ENCODE measurements at places on chromosomes 4 and X. TPM values are rescaled to one million over a fixed set of nuclear protein-coding genes. Genes with fewer than 3 reads are reported as not detected.

Gene CCKAR
- not detected for total RNA-seq

Gene RHOXF2
- total RNA-seq: not detected

Gene NOP14
- total RNA-seq: 25.0 TPM

Gene GNRHR
- not detected for total RNA-seq

Gene NLGN4X
- not detected for total RNA-seq

Gene GAGE13
- total RNA-seq: not detected

Gene RHOH
- total RNA-seq: 233 TPM

Gene TXK
- total RNA-seq: 338 TPM

Gene UCP1
- total RNA-seq: not detected

DNA sequence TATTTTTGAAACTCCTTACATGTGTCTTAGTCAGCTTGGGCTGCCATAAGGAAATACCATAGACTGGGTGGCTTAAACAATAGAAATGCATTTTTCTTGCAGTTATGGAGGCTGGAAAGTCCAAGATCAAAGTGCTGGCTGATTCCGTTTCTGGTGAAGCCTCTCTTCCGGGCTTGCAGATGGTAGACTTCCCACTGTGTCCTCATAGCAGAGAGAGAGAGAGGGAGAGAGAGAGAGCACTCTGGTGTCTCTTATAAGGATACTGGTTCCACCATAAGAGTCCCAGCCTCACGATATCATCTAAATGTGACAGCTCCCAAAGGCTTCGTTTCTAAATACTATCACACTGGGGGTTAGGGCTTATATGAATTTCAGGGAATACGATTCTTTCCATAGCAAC is 39.7 kb downstream of the ENPEP start:
- peak; percentile 28 for DNase-seq

- DNase-seq: no peak
Observed at GRCh38 chrX:11619441-11619840, 46.3 kb downstream of the ARHGAP6 start.

- no peak for DNase-seq
Observed at GRCh38 chr4:88979276-88979675, 77.7 kb downstream of the FAM13A start.

DNA sequence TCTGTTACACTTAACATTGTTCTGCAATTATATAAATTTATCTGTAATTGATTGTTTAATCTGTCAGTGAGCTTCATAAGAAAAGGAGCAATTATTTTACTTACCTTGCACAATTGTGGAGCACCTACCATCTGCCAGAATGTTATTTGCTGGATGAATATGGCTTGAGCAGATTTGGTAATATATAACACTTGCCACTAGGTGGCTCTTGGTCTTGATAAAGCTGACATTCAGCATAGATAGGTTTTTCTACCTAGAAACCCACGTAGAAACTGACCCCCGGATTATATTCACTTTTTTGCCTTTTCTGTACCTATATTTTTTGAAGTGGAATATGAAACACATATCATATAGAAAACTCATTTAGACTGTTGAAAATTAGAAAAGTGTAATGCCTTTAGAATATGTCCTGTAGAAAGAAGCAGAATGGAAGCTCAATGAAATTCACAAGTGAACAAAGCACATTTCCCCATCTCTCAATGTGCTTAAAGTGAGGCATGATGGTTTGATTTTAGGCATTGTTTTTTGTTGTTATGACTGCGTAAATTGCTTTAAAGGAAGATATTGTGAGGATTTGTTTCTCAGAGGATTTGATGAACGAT is 9.5 kb downstream of the RBPJ start:
- no peak for DNase-seq

- DNase-seq: no peak
Observed at GRCh38 chr4:108109997-108110416, 58.7 kb downstream of the LEF1 start.

- DNase-seq: peak; percentile 4
Observed at GRCh38 chr4:150010525-150011126, 67.6 kb upstream of the DCLK2 start.

- no peak for DNase-seq
Observed at GRCh38 chrX:1182211-1182610, 30.2 kb downstream of the CRLF2 start.

DNA sequence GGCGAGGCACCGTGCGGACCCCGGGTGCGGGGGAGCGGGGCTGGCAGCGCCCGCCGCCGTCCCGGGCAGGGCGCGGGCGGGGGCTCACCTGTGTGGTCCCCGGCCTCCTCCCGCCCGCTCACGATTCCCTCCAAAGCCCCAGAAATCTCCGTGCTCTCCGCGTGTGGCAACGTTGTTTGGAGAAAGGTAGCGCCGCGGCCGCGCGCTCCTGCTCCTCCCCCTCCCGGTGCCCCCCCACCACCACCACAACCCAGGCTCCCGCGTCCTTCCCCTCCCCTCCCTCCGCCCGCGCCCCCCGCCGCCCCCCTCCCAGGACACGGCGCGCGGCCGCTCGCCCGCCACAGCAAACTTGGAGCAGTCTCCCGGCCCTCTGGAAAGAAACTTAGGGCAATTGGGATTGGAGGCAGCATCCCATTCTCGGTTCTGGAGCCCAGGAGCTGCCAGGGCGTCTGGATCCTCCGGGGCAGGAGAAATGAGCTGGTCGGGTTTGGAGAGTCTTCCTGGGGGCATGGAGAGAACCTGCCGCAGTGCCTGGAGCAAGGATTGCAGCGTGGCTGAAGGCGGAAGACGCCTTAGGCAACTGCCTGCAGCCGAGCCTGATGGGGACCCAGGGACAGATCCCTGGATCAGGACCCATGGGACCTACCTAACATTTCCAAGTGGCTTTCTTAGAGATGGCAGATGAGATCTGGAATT is 855 bp downstream of the KLF3 start:
- no peak for DNase-seq

- no peak for DNase-seq
Observed at GRCh38 chr4:41454423-41454822, 83.5 kb upstream of the LIMCH1 start.

- DNase-seq: no peak
Observed at GRCh38 chr4:159010563-159011260, 92.2 kb upstream of the RAPGEF2 start.

- DNase-seq: no peak
Observed at GRCh38 chr4:8503801-8504200, 63.2 kb downstream of the TRMT44 start.

- peak; percentile 19 for DNase-seq
Observed at GRCh38 chrX:140701480-140701879, 8.1 kb upstream of the LINC00632 start.

DNA sequence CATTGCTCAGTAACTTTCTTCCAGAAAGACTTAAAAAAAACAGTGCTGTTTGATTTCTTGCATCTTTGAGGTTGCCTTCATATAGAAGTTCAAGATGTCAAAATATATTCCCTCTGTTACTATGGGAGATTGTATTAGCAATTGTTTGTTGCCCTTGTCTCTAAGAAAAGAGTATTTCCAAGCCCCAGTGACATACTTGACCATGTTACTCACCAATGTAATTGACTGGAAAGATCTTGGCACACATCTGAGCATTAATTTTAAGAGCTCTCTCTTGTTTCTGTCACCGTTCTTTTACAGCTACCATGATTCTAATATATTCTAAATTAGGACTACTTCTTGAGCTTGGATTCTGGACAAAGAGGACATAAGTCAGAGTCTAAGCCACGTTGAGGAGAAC is 902.7 kb upstream of the EPHA5 start:
- no peak for DNase-seq

DNA sequence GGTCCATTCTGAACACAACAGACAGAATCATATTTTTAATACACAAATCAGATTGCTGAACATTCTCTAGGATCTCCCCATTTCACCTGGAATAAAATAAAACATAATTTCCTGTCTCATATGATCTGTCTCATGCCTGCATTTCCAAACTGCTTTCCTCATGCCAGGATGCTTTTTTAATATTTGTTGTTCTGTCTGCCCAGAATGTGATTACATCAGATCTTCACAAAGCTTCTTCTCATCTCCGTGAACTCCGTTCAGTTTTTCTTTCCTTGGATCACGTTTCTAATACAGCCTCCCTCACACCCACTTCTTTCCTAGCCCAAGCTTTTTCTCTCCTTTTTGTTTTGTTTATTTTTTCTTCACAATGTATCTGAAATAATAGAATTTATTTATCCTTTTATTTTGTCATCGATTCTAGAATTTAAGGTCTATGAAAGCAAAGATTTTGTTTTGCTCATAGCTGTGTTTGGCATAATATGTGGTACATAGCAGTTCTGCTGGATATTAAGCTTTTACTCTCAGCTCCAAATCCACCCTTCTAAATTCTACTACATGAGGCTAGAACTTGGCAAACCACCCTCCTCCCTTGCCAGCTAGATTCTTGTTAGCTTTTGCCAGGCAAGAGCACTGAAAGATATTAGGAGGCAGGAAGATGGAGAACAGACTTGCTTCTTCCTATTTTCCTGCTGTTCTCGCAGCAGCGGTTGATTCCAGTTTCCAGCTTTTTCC is 165.5 kb upstream of the SLIT2 start:
- DNase-seq: no peak

GRCh38 chr4:121789960-121790829 is 10.9 kb upstream of the EXOSC9 start:
- DNase-seq: no peak

GRCh38 chr4:1754336-1754735 is 33.0 kb downstream of the TACC3 start:
- no peak for DNase-seq

- DNase-seq: no peak
Observed at GRCh38 chrX:63918611-63919010, 133.6 kb upstream of the ARHGEF9 start.

DNA sequence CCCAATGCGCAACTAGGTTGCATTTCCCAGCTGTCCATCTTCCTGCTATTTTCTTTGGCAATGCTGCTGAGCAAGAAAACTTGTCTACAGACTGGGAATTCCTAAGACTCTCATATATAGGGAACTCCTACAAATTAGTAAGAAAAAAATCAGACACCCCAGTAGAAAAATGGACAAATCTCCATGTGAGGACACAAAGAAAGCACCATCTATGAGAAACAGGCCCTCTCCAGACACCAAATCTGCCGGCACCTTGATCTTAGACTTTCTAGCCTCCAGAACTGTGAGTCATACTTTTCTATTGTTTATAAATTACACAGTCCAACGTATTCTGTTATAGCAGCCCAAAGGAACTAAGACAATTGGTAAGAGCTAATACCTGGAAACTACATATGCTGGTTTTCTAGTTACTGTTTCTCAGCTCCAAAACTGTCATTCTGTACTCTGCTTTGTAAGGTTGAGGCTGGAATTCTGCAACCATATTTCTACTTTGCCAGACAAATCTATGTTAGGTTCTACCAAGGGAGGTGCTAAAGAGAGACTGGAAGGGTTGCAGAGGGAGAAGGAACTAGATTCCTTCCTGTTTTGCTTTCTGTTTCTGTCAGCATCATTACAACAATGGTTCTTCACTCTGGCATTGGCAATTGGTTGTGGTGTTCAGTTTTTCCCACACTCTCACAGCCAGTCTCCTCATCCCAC is 35.7 kb upstream of the FAM241A start:
- DNase-seq: no peak
